ENCODE measurements at places on chromosomes 16 and 17.
A peak's percentile ranks its signal among the peaks of the same experiment; 100 is the strongest.

GRCh38 chr17:63246344-63246743, 199.8 kb downstream of the CYB561 start:
- no peak for DNase-seq

- no peak for DNase-seq
Measured at GRCh38 chr17:28133562-28133970, 91.1 kb downstream of the NLK start.

DNA sequence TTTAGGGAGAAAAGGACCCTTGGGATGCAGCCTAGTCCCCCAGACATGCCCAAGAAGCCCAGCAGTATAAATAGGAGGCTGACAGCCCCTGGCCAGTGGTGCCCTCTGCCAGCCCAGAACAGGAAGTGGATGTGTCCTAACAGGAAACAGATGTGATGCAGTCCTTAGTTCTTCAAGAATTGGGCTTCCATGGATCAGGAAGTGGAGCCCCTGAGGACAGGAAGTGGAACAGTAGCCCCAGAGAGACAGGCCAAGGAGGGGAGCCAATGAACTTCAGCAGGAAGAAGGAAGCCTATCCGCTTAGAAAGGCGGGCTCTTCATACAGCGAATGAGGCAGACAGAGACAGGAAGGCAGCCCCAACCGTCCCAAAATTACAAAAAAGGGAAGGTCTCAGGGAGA, 7.2 kb downstream of the CTF1 start:
- DNase-seq: no peak

DNA sequence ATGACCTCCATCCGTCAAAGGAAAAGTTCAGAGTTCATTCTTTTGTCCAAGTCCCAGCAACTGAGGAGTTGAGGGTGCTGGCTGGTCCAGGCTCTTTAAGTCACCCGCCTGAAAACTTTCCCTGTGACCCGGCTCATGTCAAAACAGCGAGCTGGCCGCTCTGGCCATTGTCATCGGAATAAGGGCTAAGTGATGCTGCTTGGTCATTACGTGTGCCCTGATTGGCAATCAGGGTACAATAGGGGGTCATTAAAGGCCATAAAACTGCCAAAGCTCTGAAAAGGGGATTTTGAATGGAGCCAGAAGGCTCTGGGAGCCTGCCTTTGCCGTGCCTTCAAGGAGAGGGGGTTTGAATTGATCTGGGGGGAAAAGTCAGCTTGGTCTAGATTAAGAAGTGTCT, 88.5 kb upstream of the IRX3 start:
- DNase-seq: no peak

GRCh38 chr16:85522842-85523601, 90.1 kb upstream of the GSE1 start:
- DNase-seq: no peak

- DNase-seq: no peak
Measured at GRCh38 chr16:25771812-25772568, 80.2 kb downstream of the HS3ST4 start.

DNA sequence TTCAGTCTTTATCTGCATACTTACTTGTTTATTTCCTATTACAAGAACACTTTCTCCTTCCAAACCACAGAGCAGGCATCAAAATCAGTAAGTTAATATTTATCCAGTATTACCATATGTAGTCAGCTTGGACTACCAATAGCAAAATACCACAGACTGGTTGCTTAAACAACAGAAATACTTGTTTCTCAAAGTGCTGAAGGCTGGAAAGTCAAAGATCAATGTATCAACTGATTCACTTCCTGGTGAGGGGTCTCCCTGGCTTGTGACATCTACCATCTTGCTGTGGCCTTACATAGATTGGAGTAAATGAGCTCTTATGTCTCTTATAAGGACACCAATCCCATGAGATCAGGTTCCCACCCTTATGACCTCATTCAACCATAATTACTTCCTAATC, 2.6 kb downstream of the STXBP4 start:
- no peak for DNase-seq

DNA sequence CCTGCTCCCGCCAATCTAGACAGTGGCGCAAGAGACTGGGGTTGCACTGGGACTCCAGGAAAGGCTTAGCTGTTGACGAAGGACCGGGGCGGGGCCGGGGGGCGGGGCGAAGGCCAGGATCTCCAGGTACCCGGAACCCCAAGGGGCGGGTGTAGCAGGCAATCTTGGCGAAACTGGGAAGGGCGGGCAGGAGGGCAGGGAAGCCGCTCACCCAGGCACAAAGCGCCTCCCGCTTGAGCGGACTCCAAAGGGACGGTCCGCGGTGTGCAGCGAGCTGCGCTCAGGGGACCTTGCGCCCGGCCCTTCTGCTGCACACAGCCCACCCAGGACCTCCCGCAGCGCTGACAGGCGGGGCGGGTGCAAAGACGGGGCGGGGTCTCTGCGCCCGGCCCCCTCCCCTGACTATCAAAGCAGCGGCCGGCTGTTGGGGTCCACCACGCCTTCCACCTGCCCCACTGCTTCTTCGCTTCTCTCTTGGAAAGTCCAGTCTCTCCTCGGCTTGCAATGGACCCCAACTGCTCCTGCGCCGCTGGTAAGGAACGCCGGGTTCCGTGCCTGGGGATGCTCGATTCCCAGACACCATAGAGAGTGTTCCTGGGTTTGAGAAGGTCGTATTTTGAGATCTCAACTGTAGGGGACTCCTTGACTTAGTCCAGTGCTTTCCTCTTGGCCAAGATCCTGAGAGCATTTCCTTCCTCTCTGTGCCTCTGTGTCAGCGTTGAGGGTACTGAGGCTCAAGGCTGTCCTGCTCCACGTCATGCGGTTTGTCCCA, at the start of gene MT1F:
TSS of gene MT1F (plus strand) at position 405 of the 772 bp plus-strand sequence. CDS start at position 505, 100 bp downstream.
- no peak for DNase-seq

DNA sequence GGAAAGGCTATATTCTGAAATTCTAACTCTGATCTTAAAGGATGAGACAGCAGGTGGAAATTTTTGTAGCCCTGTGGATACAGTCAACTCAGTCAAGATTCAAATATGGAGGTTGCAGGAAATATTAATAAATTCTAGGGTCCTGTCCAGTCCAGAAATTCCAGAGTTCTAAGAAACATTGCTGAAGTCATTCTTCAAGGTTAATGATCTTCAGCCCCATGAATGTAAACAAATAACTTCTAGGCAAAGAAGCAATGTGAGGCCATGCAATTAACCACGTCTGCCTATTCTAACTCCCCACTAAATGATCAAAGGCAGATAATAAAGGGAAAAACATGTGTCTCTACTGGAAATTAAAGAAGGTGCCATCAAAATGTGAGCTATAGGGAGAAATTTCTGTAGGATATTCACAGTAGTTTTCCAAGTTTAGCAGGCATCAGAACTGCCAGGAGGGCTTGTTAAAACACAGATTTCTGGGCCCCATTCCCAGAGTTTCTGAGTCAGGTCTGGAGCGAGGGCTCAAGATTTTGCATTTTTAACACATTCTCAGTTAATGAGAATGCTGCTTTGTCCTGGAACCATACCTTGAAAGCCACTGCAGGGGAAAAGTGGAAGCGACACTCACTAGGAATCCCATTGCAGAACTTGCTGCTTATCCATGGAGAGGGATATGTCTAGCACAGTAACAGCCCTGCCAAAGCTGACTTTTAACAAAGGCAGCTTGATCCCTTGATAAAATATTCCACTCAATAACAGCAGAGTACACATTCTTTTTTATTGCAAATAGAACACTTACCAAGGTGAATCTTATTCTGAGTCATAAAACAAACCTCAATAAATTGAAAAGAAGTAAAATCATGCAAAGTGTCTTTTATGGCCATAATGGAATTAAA, 61.8 kb downstream of the DNAH3 start:
- no peak for DNase-seq

GRCh38 chr17:57818066-57818465, 31.8 kb downstream of the MRPS23 start:
- no peak for DNase-seq

DNA sequence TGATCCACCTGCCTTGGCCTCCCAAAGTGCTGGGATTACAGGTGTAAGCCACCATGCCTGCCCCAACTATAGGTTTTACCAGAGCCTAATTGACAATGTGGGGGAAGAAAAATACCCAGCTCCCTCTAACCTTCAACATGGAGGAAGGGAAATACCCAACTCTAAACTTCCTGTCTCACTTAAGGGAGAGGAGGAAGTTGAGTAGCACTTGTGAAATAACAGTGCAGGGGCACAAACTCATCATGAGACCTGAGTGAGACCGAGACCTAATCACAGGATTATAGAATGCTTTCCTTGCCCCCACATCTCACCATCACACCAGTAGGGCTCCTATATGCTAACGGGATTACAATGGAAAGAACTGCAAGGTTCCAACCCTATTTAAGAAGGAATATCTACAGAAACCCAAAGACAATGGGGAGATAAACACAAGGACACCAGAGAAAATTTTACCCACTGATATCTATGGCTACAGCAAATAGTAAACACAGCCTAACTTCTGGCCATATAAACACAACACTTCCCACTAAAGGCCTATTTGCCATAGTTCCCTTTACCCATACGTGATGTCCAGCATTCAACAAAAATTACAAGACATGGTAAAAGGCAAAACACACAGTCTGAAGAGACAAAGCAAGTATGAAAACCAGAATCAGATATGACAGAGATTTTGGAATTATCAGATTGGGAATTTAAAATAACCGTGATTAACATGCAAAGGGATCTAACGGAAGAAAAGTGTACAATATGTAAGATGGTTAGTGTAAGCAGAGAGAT, 26.9 kb downstream of the OR3A1 start:
- DNase-seq: no peak

DNA sequence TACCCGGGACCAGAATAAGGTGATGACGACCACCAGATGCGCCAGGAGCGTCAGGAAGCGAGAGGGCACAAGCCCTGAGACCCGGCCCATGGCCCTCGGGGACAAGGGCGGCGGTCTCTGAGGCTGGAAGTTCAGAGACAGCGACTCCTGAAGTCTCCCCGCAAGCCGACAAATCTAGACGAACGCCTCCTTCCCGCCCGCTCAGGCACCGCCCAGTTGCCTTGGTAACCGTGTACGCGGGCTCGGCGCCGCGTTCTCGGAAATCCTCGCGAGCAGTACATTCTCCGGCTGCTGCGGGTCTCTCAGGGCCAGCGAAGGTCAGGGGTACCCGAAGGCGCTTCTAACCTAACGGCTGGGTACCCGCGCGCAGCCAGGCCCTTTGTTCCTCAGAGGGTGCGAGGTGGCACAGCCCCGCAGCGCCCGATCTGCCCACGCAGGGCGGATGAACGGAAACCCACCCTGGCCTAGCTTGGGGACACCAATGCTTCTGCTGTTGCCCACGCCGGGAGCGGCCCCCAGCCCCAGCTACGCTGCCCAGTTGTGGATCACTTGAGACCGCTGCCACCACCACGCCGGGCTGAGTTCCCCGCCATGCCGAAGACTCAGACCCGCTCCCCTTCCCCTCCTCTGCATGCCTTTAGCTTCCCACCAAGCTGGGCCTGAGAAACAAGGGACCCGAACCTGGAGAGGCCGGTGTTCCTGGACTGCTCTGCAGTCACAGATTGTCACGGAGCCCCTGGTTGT, at the start of gene TMEM107:
TSS of gene TMEM107 (minus strand) at position 184 of the 744 bp plus-strand sequence. CDS start at position 90, 94 bp downstream.
- peak; percentile 89 for DNase-seq

DNA sequence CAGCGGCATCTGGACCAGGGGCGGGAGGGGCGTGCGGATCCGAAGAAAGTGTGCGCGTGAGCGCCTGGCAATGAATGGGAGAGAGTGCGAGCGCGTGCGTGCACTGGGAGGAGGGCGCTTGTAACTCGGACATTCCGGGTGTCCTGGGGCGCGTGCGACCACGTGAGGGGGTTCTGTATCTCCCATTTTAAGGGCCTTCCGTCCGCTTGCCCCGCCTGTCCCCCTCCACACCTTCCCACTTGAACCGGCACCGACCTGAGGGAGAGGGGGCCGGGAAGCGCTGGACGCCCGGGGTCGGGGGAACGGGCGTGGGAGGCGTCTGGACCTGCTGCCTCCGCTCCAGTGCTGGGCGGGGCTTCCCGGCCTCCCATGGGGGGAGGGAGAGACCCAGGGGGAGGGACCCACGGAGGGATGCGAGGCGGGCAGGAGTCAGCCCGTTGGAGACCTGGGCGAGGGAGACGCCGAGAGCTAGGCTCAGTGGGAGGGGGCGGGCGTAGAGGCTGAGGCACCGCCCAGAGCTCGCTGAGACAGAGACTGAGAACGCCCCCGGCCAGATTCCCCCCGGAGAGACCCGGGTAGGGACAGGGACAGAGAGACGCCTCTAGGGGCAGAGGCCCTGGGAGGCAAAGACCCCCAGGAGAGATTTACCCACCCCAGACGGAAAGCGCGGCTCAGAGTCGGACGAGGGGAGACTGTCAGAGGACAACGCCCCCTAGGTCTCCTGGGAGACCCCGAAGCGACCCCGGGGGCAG, at the start of gene KREMEN2:
TSS of gene KREMEN2 (plus strand) at position 553 of the 752 bp plus-strand sequence. CDS start 246 bp downstream, outside the sequence.
- no peak for DNase-seq

DNA sequence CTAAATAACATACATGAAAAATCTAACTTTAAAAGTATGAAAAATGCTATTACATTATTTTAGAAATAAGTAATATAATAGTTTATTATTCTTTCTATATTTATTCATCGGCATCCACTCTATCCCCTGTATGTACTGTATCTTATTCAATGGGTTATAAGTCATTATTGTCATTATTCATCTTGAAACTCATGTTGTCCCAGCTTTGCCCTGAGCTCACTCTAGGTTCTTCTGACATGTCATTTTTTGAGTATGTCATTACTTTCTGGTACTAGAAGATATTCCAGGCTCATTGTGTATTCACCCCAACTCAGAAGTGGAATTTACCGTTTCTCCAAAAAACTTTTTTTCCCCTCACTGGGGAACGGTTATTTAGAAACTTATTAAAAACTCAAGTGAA, 53.0 kb upstream of the MNT start:
- DNase-seq: no peak

GRCh38 chr17:44548376-44549230, 8.7 kb upstream of the FZD2 start:
- DNase-seq: no peak

- DNase-seq: no peak
Measured at GRCh38 chr17:74631468-74632450, 8.2 kb upstream of the CD300E start.

DNA sequence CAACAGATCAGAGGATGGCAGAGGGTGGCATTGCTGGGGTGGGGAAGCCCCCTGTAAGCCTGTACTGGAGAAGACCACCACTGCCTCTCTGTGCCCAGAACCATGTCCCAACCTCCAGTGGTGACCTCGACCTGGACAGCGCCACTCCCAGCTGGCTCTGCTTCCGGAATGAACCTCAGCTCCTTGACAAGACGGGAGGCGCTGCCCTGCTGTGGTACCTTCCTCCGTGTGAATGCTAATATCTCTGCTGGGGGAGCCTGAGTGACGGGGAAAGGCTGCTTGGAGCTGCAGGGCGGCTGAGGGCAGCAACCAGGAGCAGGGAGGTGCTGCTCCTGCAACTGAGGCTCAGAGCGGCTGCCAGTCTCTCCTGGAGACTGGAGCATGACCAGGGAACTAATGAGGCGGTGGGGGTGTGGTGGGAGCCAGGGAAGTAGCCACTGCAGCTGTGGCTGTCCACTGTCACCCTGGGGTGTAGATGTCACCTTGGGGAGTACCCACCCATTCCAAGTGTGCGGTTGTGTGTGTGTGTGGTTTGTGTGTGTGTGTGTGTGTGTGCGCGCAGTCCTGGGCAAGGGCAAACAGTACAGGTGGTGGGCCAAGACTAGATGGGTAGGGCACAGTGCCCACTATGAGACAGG, 6.2 kb downstream of the PRCD start:
- no peak for DNase-seq

GRCh38 chr16:66095676-66096075, 270.8 kb upstream of the CDH5 start:
- DNase-seq: no peak

Measured in GM12892 (cell line).